ENCODE measurements at places on chromosomes 4 and X.

GRCh38 chrX:120311727-120312063, 434 bp upstream of the TMEM255A start:
- DNase-seq = no peak

DNA sequence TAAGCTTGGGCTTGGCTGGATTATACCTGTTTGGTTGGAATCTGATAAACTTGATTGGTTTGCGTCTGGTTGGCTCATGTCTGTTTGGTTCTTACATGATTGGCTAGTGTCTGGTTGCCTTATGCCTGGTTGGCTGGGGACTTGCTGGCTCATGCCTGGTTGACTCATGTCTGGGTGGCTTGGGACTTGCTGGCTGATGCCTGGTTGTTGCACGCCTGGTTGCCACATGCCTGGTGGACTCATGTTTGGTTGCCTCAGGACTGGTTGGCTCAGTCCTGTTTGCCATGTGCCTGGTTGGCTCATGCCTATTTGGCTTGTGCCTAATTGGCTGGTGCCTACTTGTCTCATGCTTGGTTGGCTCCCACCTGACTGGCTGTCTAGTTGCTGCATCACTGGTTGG, 104.5 kb downstream of the APOOL start:
- no peak for DNase-seq

GRCh38 chr4:73872316-73873108, 3.3 kb downstream of the CXCL1 start:
- no peak for DNase-seq

DNA sequence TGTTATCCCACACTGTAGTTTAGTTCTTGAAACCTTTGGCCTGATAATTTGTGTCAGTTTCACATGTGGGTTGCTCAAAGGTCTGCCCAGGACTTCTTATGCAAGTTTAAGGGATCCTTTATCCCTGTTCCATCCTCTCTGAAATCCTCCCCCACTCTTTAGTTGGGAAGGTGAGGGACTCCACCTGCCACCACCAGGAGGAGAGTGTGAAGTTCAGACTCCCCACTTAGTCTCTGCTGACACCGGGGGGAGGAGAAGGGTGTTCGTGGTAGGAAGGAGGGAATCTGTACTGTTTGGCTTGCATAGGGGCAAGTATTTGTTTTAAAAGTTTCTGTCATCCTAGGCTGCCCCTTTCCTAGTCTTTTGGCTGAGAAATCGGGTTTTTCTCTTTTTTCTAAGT, 211.8 kb downstream of the PPP4R3C start:
- no peak for DNase-seq

GRCh38 chr4:3514221-3514780, 17.9 kb downstream of the LRPAP1 start:
- no peak for DNase-seq

DNA sequence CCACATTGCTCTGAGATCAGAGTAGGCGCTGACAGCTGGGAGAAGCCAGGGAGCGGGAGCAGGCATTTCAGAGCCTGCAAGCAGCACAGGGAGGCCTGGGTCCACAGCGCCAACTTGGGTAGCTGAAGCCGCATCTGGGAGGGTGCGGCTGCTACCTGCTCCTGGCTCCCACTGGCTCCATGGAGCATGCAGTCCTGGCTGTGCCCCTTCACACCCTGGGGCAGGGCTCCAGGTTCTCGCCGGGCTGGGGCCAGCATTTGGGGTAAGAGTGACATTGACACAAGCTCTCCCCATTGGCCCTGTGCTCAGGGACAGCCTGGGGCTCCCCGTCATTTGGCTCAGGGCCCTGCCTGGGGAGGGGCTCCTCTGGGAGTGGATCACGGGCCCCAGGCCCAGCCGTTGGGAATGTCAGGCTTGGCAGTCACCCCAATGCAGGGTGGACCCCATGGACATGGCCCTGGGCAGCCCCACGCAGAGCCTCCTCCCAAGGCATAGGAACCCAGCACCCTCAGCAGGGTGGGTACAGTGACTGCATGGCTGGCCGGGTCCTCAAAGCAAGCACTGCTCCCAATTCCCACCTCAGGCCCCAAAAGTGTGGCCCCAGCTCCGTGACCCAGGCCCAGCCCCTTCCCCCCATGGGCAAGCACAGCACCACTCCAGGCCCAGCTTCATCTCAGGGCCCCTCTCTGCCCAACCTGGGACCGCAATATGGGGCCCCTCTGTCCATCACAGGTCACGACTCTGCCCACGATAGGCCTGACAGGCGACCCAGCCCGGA, 82.4 kb downstream of the PRDM5 start:
- no peak for DNase-seq

DNA sequence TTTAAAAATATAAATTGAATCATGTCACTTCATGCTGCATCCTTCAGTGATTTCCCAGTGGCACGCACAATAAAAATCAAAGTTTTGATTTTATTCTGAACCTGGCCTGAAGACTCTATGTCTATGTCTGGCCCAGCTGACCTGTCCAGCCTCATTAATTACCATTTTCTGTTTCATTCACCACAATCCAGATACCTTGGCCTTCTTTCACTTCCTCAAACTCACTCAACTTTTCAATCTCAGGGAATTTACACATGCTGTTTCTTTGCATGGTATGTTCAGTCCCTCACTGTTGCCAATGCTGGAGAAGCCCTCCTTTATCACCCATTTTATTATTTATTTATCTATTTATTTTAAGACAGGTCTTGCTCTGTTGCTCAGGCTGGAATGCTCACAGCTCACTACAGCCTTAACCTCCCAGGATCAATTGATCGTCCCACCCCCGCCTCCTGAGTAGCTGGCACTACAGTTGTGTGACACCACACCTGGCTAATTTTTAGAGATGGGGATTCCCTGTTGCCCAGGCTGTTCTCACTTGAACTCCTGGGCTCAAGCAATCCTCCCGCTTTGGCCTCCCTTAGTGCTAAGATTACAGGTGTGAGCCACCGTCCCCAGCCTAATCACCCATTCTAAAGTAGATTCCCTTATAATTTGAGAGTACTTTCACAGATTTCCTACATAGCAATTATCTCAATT, 43.1 kb downstream of the ZGRF1 start:
- DNase-seq = no peak

GRCh38 chr4:79385641-79386040, 22.4 kb downstream of the GK2 start:
- DNase-seq = no peak

GRCh38 chrX:13463608-13464007, 105.8 kb upstream of the EGFL6 start:
- DNase-seq = no peak

DNA sequence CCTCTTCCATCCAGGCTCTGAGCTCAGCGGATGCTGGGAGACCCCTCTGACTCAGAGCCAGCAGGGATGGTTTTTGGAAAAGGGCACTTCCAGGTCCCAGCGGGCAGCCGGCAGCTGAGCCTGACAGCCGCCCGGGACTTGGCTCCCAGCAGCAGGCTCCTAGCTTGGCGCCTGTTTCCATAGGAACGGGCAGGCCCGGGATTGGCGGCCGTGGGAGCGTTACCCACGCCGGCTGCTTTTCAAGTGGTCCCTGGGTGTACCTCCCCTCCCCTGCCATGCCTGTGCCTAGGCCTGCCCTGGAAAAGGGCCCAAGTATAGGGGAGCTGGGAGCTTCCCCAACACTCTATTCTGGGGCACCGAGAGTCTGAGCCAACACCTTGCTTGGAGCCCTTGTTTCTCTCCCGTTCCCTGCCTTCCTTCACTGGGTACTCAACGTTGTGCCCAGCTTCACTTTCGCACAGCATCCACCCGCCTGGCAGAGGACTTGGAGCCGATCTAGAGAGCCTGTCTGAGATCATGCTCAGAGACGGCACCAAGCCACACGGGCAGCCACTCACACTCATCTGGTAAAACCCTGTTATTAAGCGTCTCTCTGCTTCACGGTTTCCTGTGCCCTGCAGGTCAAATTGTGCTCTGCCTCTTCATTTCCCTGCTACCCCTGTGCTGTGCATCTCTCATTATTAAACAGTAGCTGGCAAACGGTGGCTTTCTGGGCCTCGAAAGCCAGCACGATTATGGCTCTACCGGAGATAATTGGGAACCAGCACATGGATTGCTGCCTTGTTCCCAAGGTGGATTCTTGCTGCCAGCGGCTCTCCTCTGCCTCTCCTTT, 521.5 kb downstream of the BCOR start:
- no peak for DNase-seq

Data from 8988T (cell line).